Mesenteric fat pad (tissue), 1 donor: ENCODE measurements at places on chromosomes 16 and 17.
A peak's percentile ranks its signal among the peaks of the same experiment; 100 is the strongest.

GRCh38 chr17:38868817-38869525 lies 887 bp upstream of the LASP1 start:
- DNase-seq, result peak; percentile 98

GRCh38 chr16:78549366-78549765 lies 449.9 kb downstream of the WWOX start:
- no peak for DNase-seq

DNA sequence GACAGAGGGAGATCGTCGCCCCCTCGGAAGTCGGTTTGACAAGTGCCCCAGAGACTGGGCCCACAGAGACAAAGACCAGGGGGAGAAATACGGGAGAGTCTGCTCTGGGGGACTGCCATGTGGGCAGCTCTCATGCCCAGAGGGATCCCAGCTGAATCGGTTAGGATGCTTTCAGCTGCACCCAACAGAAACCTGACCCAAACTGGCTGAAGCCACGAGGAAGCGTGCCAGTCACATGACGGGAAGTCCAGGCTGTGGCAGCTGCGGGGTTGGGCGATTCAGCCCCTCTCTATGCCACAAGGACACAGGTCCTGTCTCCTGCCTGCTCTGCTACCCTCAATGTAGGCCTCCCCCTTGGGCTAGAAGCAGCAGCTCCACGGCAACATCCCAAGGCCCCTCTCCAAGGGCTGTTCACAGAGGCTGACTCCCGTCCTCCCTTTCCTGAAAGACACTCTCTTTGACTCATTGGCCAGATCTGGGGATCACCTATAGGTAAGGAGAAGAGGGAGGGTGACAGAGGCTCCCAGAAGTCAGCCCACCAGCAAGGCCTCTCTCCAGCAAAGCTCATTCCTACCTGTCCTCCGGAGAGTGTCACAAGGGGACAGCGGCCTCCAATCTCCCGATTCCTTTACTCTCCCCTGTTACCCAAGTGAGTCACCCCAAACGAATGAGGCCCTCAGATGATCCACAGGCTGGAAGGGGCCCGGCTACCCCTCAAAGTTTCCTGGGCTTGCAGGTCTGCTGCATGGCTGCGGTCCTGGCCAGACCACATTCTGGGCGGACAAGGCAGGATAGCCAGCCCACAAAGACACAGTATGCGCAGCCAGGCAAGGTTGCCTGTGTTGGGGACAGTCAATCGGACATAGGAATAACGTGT lies 75.8 kb downstream of the RBFOX3 start:
- DNase-seq, result no peak

- DNase-seq, result no peak
Observed at GRCh38 chr16:26791169-26791568, 275.6 kb upstream of the C16orf82 start.

DNA sequence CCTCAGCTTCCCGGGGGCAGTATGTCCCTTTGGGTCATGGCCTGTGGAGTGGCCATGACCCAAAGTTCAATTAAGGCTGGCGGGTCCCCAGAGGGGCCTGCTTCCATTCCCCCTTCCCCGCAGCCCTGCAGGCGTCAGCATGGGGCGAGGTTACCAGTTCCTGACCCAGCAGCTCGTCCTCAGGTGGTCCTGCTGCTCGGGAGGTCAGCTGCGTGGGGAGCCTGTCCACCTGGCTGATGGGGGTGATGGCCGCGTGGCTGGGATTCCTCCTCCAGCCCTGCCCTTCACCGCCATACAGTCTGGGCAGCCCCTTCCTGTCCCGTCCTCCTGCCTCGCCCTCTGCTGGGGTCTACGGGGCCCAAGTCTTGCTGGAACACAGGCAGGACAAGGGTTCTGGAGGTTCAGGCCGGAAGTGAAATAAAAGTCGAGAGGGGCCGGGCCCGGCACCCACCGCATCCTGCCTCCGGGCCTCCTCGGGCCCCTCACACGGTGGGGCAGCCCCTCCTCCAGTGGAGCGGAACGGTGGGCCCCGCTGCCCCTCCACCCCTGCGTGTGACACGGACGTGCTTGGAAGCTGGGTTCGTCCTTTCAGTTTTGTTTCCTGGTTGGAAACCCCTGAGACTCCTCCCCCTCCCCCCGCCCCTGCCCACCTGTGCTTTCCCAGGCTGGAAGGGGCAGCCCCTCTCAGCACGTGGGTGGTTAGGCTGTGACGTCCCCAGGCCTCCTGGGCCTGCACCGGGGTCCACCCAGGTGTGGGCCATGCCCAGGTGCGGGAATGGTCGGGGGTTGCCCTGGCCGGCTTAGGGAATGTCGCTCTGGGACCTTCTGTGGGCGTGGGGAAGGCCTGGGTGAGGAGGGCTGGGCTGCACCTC lies 6.8 kb downstream of the UBALD2 start:
- DNase-seq, result no peak

DNA sequence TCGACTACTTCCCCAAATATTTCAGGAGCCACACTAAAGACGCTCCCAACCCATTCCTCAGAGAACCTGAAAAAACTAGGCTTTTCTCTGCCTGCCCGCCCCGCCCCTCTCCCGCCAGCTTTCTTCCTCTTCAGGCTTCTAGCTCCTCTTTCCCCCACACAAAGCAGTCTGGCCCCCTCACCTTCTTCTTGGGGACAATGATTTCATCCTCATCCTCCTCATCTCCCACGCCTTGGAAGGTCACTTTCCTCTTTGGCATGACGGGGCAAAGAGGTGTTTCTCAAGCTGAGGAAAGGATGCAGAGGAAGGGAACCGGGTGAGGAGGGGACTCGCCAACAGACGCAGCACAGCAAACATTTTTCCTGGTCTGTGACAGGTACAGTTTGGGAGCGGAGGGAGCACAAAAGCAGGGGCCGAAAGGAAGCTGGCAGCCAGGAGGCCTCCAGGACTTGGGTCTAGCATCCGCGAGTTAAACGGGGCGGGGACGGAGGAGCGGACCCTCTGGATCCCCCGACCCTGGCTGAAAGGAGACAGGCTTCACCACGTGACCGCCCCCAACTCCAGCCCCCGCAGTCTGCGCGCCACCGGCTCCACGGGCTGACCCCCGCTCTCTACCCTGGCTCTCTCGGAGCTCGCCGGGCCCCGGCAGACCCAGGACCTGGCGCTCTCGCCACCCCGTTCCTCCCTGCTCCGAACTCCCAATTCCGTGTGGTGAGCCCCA lies 525 bp downstream of the CD2BP2 start:
- no peak for DNase-seq

DNA sequence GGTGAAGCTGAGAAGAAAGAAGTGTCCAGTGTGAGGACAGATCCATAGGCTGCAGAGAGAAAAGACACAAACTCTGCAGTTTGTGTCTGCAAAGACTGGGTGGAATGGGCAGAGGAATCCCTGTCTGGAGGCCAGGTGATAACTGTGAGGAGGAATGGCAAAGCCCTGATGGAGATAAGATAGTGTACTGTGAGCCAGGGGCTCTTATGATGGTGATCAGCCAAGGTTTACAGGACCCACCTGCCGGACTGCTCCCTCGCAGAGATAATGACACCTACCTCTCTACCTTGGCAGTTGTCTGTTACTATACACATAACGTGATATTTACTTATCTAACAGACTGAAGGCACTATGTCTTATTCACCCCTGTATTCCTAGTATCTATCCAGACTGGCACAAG lies 92.6 kb upstream of the ASIC2 start:
- no peak for DNase-seq

- no peak for DNase-seq
Observed at GRCh38 chr16:80166082-80166481, 374.7 kb upstream of the DYNLRB2 start.

GRCh38 chr16:6059671-6060070 lies 962.1 kb upstream of the EEF2KMT start:
- DNase-seq, result no peak

- no peak for DNase-seq
Observed at GRCh38 chr16:84369938-84370627, 1.7 kb downstream of the ATP2C2 start.

- DNase-seq, result no peak
Observed at GRCh38 chr17:82227629-82228277, 1.1 kb upstream of the SLC16A3 start.

DNA sequence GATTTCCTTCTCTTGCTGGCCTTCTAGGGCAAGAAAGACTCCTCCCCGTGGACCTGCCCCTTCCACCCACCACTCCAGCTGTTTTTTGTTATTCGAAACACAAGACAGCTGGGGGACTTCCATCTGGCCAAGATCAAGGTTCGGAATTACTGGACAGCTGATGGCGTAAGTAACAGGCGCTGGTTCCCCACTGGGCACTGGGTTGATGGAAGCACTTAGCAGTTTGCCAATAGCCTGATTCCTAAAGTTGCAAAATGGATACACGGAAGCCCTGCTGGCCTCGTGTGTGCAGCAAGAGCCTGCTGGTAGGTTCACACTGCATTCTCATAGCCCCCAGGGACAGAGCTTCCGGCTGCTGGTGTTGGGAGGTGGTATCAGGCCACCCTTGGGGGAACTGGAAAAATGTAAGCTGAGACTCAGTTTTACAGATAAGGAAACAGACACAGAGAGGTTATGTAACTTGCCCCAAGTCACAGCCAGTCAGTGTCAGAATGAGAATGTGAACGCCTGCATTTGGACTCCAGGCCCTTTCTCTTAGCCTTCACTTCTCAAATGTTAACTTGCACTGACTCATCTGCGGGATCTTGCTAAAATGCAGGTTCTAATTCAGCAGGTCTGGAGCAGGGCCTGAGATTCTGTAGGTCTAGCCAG lies 171.7 kb downstream of the KATNIP start:
- DNase-seq, result no peak

GRCh38 chr16:55078699-55079410 lies 148.2 kb downstream of the IRX5 start:
- DNase-seq, result no peak

DNA sequence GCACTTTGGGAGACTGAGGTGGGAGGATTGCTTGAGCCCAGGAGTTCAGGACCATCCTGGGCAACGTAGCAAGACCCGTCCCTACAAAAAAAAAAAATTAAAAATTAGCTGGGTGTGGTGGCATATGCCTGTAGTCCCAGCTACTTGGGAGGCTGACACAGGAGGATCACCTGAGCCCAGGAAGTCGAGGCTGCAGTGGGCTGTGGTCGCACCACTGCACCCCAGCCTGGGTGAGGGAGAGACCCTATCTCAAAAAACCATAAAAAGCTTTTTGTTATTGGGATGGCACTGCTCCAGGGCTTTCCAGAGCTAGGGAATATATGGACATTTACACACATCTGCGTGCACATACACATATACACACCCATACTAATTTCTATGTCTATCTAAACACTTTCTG lies 8.1 kb upstream of the ARMC5 start:
- no peak for DNase-seq

DNA sequence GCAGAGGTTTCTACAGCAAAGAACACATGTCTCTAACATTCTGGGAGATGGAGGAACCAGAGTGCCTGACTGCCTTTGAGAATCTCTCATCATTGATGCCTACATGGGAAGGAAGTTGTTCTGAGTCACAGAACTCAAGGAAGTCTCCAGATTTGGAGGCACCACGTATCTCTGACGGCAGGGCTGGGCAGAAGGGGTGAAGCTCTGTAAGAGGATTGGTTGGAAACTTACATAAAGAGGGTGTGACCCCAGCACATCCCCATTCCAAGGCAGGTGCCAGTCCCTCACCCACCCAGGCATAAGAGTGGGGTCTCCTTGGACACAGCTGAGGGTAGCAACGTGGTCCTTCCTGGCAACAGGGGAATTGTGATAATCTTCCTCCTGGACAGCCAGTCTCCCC lies 17.4 kb downstream of the TNFRSF13B start:
- peak; percentile 57 for DNase-seq

DNA sequence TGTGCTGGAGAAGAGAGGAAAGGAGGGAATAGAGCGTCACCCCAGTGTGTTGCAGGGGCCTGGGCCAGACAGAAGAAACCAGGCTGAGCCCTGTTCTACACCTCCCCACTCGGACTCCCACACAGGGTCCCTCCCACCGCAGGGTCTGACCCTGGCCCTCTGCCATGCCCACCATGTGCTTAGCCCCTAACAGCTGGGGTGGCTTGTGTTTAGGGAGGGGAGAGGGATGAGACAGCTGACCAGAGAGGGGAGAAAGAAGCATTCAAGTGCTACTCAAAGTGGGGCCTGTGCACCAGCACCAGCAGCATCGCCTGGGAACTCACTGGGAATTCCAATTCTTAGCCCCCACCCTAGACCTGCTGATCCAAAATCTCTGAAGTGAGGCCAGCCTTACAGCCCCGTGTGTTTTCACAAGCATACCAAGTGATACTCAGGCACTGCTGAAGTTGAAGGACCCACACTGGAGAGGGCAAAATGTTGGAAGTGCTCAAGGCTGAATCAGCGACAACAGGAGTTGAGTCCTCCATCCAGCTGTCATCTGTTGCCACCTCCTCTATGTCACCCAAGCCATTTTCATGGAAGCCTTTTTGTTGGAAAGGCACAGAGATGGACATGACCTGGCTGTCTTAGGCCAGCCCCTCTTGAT lies 47.0 kb downstream of the FZD2 start:
- DNase-seq, result no peak

GRCh38 chr16:84704253-84704652 lies 4.5 kb downstream of the USP10 start:
- DNase-seq, result no peak

DNA sequence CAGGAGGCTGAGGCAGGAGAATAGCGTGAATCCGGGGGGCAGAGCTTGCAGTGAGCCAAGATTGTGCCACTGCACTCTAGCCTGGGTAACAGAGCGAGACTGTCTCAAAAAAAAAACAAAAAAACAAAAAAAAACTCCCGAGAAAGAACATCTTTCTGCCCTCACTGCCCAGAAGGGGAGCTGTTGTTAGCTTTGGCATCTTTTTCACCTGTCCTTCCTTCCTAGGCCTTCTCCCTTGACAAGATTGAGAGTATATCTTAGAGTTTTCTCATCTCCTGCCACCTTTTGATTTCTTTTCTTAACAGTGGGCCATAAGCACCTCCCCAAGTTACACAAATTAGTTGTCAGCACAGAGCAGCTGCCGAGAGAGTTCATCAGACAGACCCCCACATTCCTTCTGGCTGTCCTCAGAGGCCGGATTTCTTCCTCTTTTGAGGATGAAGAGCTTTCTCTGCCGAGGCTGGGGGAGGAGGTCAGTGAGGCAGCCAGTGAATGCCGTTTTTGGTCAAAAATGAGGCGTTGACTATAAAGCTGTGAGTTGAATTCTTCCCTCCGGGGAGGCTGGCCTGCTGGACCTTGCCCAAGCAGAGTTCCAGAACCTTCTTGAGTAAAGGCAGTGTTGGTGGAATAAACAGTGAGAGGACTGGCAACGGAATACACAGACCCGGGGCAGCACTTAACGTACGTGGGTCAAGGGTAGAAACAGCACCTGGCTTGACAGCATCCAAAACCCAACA lies 127.0 kb downstream of the ABCC6 start:
- no peak for DNase-seq

- no peak for DNase-seq
Observed at GRCh38 chr17:42284566-42284965, 3.7 kb upstream of the STAT5A start.

DNA sequence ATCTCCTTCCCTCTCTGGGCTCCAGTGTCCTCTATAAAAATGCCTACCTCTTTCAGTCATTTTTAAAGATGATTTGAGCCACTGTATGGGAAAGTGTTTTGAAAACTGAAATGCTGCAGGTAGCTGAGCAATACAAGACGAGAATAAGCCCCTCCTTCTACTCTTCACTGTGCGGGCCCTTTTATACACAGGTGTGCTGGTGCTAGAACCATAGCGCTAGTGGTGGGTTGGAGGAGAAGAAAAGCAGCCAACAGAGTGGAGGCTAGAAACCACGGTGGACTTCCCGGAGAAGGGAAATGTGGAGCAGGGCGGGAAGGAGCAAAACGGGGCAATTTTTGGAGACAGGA lies 58.2 kb upstream of the DLX4 start:
- DNase-seq, result no peak
